ENCODE measurements at places on chromosomes 4 and X.

DNA sequence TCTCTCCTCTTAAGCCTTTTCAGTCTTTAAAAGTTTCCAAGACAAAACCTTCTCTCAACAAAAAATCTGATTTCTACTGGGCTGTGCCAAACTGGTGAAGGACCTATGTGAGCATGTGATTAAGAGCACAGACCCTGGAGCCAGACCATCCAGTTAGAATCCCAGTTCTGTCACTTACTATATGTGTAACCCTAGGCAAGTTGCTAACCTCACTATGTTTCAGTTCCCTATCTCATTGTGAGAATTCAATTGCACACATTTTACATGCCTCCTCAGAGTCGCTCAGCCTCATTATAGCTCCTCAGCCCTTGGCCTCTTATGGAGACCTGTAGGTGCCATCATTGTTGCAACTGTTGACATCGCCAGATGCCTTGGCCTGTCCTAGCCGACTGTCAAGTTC, 54.1 kb upstream of the VEGFD start:
- DNase-seq: no peak

- no peak for DNase-seq
Observed at GRCh38 chr4:147987252-147987651, 255.4 kb downstream of the ARHGAP10 start.

- DNase-seq: no peak
Observed at GRCh38 chr4:102535398-102536082, 34.4 kb downstream of the NFKB1 start.

- no peak for DNase-seq
Observed at GRCh38 chr4:139558235-139559088, 2.4 kb upstream of the SETD7 start.

DNA sequence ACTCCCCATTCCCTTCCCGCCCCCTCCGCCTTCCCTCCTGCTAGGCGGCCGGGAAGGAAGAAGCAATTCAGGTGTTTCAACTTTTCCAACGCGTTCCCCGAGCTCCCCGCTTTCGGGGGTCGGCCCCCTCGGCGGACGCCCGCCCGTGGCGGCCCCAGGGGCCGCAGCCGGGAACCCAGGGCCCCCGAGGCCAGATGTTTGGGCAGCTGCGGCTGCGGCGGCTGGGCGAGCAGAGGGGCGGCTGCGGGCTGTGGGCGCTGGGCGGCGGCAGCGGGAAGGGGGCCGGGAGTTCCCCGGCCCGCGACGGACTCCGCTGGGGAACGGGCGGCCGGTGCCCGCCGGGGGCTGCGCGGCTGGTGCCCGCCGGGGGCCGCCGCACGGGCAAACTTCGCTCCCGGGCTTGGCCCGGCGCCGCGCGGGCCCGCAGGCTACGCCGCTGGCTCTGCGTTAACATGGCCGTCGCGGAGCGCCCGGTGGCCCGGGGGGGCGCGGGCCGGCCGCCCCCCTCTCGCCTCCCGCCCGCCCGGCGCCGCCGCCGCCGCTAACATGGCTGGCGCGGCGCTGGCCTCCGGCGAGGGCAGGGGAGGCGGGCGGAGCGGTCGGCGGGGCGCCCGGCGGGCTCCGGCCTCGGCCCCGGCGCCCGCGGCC, 510 bp downstream of the HMGB3 start:
- no peak for DNase-seq

DNA sequence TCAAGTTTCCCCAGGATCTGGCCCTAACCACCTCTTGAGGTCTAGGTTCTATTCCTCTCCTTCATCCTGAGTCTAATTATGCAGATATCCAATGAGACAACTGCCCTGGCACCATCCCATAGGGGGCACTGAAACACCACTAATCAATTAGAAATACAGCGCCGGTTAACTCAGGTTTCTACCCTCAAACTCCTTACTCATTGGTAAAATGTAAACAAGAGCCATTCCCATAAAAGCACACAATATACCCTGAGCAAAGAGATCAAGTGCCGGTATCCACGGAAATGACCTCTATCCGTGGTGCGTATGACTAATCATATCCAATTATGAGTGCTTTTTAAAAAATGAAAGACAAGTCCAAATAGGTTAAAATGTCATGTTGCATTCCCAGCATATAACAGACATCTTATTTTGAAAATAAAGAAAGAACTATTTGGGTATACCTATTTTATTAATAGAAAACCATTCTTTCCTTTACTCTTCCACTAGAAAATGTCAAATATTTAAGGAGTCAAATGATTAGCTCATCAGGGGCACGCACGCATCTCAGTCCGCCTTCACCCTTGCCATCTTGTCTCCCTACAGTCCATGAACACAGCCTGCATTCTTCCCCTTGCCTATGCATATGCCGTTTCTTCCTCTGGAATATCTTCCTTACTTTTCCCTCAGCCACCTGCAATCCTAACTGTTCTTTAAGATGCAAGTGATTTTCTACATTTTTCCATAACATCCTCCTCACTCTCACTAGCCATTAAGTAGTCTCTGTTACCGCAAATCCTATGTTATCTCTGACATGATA, 141.1 kb downstream of the MAML3 start:
- DNase-seq: peak; percentile 48

GRCh38 chrX:39161611-39162255, 360.5 kb downstream of the MID1IP1 start:
- no peak for DNase-seq

DNA sequence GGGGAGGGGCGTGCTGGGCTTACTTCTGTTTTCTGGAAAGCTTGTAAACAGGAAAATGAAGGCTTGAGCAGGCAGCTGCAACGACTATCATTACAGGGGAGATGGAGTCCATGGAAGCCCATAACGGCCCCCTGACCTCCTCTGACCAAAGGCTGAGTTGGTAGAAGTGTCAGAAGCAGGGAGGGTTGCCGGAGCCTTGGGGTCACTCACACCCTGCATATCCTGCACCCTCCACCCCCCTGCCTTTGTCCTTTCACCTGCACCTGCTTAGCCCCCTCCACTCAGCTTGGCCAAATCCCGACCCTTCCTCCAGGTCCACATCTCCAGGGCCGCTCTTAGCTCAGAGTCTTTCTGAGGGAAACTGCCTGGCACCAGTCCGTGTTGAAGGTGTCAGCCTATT, 12.5 kb upstream of the MSX1 start:
- no peak for DNase-seq

- DNase-seq: no peak
Observed at GRCh38 chr4:93086356-93086755, 742.2 kb upstream of the ATOH1 start.

- DNase-seq: no peak
Observed at GRCh38 chr4:162706051-162706450, 460.6 kb downstream of the NAF1 start.

DNA sequence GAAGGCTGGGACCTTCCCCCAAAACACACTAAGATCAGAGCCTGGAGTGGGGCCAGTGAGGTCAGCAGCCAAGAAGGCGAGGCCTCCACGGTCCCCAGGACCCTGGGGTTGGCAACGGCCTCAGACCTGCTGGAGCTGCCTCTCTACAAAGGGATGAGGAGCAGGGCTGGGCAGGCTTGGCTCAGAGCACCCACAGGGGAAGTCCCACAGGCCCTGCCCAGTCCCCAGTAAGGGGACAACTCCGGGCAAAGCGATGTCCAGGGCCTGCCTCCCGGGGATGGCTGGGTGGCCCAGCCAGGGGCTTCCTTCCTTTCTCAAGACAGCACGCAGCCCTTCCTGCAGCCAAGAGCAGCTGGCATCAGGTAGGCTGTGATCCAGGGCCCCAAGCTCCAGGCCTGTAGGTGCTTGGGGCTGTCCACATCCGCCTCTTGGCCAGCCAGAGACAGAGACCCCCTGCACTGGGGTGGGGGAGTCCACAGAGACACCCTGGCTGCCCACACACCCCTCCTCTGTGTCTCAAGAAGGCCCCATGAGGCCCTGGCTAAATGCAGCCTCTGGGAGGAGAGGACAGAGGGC, 5.7 kb downstream of the MXD4 start:
- no peak for DNase-seq

DNA sequence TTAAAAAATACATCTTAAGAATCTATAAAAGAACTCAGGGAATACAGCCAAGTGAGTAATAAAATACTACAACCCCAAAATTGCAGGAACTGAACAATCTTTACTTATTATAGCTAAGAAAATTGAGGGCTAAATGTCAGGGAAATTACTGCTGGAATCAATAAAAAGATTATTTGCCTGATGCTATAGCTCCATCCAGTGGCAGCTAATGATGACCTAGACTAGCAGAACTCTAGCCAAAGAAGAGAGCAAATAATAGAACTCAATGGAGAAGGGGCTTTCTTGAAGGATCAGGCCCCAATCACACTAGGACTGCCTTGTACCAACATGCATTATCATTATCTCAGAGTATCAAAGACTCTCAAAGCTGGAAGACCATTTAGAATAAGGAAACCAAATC, 85.0 kb upstream of the FAM241A start:
- DNase-seq: no peak

DNA sequence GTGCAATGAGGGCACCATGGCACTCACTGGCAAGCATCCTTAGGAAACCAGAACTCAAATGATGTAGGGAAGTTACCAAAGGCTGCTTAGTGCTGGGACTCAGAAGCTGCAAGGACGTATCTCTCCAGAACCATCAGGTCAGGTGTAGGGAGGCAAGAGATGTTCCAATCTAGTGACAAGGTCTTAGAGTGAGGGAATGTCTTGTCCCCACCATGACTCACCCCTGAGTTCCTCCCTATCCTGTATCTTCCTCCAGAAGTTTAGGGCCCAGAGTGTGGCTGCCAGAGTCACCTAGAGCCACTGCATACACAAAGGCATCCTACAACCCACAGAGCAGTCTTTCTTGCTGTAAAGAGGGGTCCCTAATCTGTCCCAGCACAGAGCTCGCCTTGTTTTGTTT, 14.1 kb upstream of the IRAK1 start:
- no peak for DNase-seq

DNA sequence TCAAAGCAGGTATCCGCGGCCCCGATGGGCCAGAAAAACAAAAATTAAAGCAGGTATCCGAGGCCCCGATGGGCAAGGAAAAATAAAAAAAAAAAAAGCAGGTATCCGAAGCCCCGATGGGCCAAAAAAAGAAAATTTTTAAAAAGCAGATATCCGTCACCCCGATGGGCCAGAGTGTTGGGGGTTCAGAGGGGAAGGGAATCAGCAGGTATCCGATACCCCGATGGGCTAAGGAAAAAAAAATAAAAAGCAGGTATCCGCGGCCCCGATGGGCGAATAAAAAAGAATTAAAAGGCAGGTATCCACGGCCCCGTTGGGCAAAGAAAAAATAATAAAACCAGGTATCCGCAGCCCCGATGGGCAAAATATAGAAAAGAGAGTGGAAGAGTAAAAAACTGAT, 289.0 kb downstream of the CHIC1 start:
- DNase-seq: no peak

DNA sequence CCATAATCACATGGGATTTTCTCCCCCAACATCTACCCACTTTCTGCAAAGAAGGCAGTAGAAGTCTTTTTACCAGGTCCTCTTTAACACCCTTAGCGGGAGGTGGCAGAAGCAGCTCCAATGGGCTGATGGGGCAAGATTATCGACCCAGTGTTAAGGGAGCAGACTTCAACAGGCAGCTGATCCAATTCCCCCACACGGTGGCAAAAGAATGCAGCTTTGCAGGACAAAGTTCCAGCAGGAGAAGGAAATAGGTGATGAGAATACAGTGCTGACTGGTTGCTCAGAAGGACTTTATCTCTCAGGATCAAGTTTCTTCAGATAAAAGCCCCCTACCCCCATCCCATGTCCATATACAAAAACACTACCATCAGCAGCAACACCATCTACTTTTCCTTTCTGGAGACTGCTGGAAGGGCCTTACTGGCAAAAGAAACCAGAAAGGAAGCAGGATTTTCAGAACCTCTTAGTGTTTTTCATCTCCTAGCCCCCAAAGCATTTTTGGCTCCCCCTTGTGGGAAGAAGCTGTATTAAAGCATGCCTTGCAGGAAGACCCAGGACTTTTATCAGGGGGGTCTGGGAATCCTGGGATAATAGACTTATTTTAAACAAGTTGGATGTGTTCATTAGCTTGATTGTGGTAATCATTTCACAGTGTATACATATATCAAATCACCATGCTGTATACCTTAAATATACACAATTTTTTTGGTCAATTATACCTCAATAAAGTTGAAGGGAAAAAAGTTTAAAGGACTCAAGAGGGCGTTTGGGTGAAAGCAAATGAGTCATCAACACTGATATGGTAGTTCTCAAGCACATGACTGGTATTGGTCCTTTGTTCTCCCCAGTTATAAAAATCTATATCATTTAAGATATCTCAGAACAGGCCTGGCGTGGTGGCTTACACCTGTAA, 146.4 kb downstream of the GPC3 start:
- no peak for DNase-seq

- DNase-seq: no peak
Observed at GRCh38 chr4:82773057-82773456, 25.5 kb downstream of the SCD5 start.

GRCh38 chrX:117607561-117607960, 509.0 kb downstream of the KLHL13 start:
- no peak for DNase-seq

DNA sequence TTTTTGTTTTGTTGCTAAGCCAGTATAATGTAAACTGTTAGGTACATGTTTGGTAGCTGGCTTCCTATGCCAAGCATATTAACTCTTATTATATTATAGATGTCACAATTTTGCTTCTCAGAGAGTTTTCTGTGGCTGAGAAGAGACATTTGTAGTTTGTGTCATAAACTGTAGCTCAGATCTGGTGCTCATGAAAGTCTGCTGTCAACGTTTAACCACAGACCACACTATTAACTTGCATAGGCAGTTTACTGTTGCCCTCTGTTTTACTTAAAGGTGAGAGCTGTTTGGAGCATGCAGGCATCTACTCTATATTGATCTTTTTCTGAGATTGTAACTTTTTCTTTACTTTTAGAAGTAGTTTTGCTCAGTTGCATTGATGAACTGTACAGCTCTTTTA, 166.8 kb downstream of the TLL1 start:
- DNase-seq: no peak

- no peak for DNase-seq
Observed at GRCh38 chr4:53928825-53929224, 135.6 kb downstream of the CHIC2 start.

DNA sequence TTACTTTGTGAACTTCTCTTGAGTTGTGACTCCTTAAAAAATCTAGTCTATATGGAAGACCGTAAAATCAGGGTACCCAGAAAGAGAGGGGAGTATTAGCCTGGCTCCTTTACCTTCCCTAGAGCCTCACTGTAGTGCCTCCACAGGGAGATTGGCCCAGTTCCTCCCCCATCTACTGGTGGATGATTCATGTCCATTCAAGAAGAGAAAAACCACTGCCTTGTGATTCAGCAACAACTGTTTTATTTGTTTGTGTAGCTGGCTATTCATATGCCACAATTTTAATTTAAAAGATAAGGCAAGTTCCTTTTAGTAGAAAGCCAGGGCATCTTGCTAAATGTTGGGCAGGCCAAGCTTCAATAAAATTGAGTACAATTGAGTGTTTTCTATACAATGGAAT, 221.8 kb upstream of the KCNIP4 start:
- no peak for DNase-seq

DNA sequence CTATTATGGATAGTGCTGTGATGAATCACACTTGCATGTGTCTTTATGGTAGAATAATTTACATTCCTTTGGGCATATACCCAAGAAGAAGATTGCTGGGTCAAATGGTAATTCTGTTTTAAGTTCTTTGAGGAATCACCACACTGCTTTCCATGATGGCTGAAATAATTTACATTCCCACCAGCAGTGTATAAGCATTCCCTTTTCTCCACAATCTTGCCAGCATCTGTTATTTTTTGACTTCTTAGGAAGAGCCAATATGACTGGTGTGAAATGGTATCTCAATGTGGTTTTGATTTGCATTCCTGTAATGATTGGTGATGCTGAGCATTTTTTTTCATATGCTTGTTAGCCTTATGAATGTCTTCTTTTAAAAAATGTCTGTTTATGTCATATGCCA, 1120.2 kb downstream of the ARAP2 start:
- DNase-seq: no peak

GRCh38 chr4:76035799-76036380, at the start of gene CXCL11:
CXCL11 (minus strand) TSS chr4:76036070; CDS start chr4:76035987, 83 bp downstream.
- DNase-seq: no peak

Measured in CD4-positive, alpha-beta T cell treated with Interferon gamma for 1 hour (primary cell).